ENCODE measurements at places on chromosomes 2 and 18.

GRCh38 chr2:26670171-26670570, 22.4 kb upstream of the KCNK3 start:
- DNase-seq, result no peak

- no peak for DNase-seq
Observed at GRCh38 chr18:66129248-66129647, 378.4 kb downstream of the CDH7 start.

GRCh38 chr2:136135921-136136906, 18.3 kb upstream of the CXCR4 start:
- DNase-seq, result peak; percentile 41

DNA sequence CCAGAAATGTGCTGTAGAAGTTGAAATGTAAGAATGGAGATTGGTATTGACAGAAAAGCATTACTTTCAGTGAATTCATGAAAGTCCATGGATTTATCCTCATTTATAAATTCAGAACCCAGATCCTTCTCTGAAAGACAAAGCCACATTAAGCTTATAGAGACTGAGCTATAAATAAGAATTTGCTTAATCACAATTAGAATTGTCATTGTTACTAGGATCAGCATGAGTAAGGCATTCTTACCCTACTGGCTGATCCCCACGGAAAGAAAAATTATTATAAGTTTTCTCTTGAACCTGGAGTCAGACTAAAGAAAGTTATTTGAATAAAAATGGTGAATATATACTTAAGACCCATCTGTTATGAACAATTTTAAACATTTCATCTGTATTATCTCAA, 199.2 kb upstream of the DTNA start:
- DNase-seq, result no peak

DNA sequence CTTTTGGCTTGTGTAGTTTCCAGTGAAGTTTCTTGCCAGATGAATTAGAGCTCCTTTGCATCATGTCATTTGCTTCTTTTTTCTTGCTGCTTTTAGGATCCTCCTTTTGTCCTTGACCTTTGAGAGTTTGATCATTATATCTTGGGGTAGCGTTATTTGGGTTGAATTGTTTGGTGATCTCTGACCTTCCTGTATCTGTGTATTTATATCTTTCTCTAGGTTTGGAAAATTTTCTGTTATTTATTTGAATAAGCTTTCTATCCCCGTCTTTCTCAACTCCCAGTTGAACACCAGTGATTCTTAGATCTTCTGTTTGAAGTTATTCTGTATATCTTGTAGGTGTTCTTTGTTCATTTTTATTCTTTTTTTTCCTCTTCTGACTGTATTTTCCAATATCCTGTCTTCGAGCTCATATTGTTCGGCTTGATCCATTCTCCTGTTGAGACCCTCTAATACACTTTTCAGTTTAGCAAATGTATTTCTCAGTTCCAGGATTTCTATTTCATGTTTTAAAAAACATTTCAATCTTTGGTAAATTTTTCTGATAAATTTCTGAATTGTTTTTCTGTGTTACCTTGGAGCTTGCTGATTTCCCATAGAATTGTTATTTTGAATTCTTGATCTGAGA, 20.8 kb downstream of the GALNT1 start:
- DNase-seq, result no peak

DNA sequence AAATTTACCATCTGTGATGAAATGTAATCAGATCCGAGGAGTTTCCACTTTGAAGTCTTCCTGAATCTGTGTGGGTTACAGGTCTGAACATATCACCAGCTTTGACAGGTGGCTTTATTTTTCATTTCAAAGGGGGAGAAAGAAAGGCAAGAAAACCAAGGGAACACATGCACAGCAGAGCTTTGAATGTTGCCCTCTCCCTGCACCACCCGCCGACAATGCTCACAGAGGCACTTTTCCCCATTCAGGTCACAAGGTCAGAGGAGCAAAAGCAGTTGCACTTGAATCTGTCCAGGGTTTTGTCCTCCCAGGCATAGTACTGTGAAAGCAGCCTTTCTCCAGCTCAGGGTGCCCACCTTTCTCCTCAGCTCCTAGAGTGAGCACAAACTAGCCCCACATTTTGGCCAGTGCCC, 130.2 kb downstream of the OSR1 start:
- DNase-seq, result no peak

- no peak for DNase-seq
Observed at GRCh38 chr2:63614448-63614968, 25.7 kb downstream of the MDH1 start.

Data from activated T-cell treated with anti-CD3 and anti-CD28 coated beads for 24 hours (primary cell).